ENCODE measurements at places on chromosomes 16 and 17. TPM values are rescaled to one million over a fixed set of nuclear protein-coding genes. Genes with fewer than 3 reads are reported as not detected.

GRCh38 chr16:54846766-54847165 is 83.9 kb upstream of the IRX5 start:
- peak; percentile 91 for DNase-seq

DNA sequence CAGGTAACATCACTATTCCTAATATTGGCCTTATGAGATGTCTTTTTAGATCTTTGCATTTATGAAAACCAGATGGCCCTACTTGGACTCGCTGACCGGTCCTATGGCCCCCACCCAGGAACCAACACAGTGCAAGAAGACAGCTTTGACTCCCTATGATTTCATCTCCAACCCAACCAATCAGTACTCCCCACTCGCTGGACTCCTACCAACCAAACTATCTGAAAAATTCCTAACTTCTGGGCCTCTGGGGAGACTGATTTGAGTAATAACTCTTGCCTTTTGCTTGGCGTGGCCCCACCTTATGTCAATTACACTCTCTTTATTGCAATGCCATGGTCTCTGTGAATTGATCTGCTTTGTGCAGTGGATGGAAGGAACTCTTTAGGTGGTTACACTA is 828.9 kb downstream of the CDH11 start:
- DNase-seq: no peak

Gene OTOP3
- total RNA-seq: not detected

- DNase-seq: no peak
Observed at GRCh38 chr17:67712375-67712774, 5.4 kb upstream of the NOL11 start.

DNA sequence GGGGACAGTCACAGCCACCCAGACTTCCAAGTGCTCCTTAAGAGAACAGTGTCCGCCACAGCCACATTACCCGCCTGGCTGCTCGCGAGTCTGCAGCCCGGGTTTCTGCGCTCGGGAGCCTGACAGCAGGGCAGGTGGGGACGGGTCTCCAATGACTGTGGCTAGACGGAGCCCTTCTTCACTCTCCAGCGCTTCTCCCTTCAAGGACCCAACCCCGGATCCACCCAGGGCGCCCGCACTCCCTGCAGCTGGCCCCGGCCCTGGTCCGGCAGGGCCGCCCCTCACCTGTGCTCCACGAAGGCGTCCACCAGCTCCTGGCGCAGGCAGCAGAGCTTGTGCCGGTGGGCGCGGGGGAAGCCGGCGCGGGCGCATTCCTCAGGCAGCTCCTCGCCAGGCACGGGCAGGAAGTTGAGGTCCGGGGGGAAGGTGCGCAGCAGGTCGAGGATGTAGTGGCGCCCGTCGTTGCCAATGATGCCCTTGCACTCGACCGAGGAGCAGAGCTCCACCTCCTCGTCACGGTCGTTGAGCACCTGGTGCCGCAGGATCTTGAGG is 13.9 kb downstream of the CLUH start:
- DNase-seq: no peak

DNA sequence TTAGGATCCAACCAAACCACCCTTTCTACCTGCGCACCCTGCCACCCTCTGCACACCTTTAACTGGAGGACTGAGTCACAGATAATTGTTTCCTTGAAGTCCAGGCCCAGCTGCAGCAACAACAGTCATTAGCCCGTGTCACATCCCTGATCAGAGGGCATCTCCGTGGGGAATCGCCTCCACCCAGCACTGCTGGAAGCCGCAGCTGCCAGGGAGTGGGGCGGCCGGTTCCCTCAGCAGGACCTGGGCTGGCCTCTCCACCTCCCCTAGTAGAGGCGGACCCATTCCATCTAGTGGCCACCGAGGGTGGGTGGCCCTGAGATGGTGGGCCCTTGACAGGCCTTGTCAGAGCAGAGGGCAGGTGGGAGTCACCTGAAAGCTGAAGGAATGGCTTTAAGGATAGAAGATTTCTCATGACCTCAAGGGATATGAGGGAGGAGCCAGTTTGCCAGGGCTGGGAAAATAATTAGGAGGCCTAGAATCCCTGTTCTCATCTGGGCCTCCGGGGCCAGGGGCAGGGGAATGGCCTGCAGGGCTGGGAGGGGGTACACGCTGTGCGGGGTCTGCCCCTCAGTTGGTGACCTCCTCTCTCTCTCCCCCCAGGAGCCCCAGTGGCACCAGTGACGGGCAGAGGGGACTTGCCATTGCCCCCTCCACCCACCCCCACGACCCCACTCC is 6.2 kb downstream of the PRSS53 start:
- no peak for DNase-seq

DNA sequence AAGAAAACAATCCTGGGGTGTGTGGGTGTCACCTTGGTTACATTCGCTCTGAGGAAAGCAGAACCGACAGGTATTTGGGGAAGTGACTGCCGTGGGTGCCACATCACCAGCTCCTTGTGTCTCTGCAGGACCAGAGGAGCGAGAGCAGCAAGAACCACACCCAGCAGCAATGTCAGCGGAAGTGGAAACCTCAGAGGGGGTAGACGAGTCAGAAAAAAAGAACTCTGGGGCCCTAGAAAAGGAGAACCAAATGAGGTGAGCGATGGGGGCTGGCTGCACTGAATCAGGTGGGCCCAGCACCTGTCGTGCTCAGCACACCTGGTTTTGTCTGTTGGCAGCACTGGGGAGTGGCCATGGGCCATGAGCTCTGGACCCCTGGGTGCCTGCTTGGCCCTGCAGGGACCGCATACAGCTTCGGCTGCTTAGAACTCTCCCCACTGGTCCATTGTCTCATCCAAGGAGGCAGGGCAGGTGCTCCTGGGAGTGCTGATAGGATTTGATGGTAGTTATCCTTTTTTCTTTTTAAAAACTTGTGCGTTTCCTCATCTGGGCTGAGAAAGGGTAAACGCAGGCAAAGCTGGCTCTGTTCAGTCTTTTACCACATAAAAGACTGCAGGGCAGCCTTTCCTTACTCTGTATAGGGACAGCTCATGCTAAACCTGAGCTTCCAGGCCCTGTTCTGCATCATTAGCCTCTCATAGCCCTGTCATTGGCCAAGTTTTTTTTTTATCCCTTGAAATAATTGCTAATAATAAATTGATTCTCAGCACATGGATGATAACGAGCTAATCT is 29.4 kb downstream of the HMOX2 start:
- DNase-seq: no peak

DNA sequence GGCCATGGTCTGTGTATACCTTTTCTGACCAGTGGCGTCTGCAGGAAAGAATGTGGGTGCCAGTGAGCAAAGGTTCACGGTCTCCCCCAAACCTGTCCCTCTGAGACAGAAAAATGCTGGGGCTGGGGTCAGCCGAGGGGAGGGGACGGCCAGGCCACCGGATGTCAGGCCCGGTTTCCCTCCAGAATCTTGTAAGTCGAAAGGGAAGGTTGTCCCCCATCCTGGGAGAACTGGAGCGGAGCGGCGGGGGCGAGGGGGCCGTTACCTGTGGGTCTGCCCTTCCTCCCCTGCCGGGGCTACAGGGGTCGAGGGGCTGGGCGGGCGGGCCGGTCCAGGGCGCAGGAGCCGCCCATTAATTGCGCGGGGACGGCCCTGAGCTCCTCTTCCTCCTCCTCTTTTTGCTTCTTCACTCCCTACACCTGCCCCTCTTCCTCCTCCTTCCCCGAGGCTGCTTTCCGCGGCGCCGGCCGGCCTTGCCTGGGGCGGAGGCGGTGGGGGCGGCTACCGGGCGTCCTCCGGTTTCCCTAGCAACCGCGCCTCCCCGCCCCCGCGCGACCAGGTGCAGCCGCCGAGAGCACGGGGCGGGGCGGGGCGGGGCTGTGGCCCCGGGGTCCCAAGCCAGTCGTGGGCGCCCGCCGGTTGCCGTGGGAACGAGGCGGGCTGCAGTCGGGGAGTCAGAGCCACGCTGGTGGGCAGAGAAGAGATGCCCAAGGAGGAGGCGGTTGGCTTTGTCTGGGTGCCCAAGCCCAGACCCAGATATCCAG is at the start of gene MARCHF10:
MARCHF10 (minus strand) TSS at position 503 of the 764 bp plus-strand sequence. CDS start 6,579 bp downstream, outside the sequence.
- DNase-seq: no peak

Gene MYH8
- total RNA-seq: not detected

Gene CCL14
- total RNA-seq: not detected

Gene NDUFB10
- total RNA-seq: 173 TPM

DNA sequence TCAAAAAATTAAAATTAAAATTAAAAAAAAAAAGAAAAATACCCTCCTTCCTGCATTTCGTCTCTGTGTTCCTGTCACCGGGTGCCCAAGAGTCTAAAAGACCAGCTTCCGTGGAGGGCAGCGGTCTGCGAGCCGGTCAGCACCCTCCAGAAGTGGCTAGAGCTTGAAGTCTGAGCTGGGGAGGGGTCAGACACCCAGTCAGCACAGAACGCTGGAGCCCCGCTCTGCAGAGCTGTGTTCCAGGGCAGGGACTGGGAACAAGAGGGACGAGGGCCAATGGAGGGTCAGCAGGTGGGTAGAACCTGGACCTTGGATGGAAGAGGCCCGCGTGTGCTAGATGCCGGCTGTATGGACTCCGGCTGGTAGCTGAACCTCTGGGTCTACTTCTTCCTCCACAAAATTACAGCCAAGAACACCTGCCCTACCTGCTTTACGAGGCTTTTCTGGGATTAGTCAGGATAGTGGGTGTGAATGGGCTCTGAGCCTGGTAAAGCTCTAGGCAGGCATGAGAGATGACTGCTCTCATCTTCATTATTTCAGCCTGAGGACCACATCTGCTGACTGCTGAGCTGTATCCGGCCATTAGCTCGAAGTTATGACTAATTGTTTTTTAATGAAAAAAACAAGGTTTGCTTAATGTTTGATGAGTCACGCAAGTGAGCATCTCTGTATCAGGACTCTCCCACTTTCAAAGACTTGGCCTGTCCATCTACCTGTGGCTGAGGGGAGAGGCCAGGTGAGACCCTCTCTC is 5.9 kb downstream of the TRPV1 start:
- peak; percentile 98 for DNase-seq

- DNase-seq: peak; percentile 84
Observed at GRCh38 chr16:68993885-68994284, 111.6 kb upstream of the HAS3 start.

DNA sequence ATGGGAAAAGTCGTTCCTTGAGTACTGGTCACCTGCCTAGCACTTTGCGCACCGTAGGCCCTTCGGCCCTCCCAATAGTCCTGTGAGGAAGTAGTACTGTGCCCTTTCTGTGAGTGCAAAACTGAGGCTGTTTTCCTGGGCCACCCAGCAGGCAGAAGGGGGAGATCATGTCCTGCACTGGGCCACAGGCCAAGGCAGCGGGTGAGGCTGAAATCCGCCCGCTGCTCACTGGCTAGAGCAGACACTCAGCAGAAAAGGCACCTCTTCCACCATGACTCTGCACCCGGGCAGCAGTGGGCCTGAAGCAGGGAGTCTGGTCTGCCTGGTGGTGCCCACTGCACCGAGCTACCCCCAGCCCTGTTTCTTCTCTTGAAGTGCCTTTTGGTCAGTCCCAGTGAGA is 20.2 kb downstream of the METTL22 start:
- no peak for DNase-seq

GRCh38 chr17:79612468-79613194 is 1.8 kb upstream of the RBFOX3 start:
- peak; percentile 29 for DNase-seq

DNA sequence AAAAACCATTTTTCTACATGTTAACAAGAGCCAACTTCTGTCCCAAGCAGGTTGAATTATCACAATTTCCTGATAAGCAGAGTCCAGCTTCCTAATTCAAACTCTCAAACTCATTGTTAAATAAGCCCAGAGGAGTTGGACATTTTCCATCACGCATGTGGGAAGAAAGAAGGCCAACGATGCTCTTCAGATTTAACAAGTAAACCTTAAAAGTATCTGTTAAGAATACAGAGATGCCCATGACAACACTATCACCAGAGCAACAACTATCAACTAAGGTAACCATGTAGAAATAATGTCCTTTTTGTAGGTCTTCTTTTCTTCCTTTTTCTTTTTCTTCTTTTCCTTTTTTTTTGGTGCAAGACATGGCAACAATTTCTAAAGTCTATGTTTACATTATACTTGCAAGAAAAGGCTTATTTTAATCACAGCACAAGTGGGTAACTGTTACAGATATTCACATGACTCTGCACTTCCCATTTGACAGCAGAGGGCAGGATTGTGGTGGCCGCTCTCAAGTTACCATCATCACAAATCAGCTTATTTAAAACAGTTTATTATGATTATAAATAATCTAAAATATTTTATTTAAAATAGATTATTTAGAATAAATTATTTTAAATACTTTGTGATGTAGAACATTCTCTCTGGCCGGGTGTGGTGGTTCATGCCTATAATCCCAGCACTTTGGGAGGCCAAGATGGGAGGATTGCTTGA is 35.7 kb upstream of the DHRS7B start:
- no peak for DNase-seq

GRCh38 chr17:58536542-58536941 is 22.1 kb upstream of the MTMR4 start:
- DNase-seq: no peak

DNA sequence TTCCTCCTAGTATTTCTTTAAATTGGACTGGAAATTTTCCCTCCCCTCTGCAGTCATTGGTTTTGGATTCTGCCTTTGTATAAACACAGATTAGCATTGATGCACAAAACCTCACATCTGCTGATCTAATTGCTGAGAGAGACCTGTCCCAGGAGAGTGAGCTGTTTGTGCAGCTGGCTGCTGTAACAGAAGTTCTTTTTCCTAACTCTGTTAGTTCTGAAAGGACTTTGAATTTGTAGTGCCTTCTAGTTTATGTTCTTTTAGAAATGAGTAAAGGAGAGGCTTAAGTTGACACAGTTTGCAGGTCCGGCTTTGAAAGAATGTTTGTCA is 45.2 kb upstream of the KPNB1 start:
- no peak for DNase-seq

Gene CD300A
- total RNA-seq: not detected

Gene KRTAP4-5
- total RNA-seq: not detected

DNA sequence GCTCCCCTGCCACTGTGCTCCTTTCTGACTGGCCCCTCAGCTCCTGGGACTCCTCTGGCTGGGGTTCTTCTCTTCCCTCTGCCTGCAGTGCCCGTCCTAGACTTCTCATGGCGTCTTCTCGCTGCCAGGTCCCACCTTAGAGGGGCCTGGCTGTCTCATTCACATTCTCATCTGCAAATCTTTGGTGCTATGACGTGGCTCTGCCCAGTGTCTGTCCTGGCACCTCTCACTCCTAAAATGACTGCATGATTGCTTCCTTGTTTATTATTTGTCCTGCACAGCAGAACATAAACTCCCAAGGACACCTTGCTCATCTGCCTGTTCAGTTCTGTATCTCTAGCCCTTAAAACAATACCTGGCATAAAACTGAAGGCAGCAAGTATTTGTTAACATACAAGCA is 18.5 kb upstream of the ALDH3A2 start:
- DNase-seq: no peak

DNA sequence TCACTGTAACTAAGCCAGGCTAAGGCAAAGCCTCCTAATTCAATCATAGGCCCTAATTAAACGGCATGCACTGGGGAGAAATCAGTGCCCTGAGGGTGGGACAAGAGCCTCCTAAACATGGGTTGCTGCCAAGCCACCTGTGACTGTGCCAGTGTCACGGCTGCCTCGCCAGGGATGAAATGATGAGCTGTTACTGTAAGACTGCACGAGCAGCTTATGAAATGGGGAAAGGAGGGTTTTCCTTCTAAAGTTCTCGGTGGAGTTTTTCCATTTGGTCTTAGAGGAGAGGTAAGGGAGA is 12.7 kb downstream of the TMEM11 start:
- no peak for DNase-seq

Gene ITGB4
- total RNA-seq: 2,618 TPM
